ENCODE measurements at places on chromosomes 2 and 18.

GRCh38 chr18:46916551-46917107 lies 678 bp downstream of the PIAS2 start:
- DNase-seq: no peak

DNA sequence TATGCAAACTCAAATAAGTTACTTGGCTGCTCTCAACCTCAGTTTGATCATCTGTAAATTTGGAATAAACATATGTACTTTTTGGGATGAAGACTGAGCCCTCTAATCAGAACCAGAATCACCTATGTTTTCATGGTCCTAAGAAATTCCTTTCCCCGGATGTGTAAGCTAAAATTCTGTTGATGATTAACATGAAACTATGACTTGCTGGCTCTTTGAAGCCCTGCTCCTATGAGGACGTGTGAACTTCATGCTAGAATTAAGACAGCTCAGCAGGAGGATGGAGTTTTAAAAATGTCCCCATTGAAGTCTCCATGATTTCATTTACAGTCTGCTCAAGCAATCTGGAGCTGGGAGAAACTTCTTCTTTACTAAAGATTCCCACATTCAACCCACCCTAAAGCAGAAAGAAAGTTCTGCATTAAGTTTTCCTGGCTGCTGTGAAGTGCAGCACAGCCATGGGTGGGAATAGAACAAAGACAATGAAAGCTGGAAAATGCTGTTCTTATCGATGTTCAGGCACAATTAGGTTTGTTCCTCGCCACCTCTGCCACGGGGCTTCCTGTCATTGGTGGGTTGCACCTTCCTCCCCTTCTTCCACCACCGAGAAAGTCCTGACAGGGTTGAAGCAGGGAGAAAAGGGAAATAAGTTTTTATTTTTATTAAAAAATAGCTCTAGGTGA lies 50.9 kb downstream of the ADCYAP1 start:
- DNase-seq: no peak

DNA sequence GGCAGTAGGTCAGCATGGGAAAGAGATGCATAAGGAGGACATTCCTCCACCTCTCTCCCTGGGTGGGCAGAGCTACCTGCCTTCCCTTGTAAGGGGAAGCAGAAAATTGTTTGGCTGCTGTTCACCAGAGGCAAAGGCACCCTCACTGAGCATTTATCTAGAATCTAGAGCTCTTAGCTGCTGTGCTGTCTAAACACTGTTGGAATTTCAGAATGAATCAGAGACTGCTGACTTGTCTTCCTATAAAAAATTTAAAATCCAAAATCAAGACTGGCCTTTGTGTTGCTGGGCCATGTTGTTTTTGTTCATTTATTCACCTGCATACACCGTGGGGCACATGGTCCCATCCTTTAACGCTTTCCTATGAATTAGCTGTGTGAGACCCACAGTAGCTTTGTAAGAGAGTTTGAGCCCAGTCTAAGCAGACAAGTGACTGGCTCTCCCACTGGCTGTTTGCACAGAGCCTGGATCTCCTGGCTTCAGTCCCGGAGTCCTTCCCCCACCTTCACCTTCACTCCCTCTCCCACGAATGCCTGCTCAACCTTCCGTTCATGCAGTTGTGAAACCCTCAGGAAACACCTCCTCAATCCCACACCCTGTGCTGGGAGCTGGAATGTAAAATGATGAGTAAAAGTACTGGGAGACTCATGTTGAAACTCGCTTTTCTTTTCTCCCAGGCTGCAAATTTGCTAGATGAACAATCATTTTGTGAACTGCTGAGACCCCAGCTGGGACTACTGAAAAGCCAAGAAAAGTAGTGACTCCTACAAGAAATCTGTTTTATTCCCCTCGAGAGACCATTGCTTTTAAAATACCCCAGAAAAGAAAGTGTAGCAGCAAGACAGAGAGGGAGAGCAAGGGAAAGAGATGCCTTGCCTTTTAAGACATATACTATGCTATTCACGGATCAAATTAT lies 76.2 kb downstream of the FAM168B start:
- DNase-seq: no peak

DNA sequence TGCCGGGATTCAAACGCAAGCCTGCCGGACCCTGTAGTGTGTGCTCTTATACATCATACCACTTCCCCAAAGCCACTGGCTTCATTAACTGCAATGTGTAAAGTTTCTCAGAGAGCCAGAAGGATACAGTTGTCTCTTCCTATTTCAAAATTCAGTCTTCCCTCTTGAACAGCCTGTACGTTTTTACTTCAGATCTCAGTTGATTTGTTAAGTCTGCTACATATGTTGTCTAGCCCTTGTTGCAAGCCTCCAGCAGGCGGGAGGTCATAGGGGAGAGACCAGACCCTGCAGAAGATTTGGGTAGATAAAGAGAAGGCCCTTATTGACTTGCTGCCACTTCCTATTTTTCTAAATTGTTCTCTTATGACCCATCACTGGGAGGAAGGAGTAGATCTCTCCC lies 56.2 kb downstream of the ARHGEF33 start:
- no peak for DNase-seq

DNA sequence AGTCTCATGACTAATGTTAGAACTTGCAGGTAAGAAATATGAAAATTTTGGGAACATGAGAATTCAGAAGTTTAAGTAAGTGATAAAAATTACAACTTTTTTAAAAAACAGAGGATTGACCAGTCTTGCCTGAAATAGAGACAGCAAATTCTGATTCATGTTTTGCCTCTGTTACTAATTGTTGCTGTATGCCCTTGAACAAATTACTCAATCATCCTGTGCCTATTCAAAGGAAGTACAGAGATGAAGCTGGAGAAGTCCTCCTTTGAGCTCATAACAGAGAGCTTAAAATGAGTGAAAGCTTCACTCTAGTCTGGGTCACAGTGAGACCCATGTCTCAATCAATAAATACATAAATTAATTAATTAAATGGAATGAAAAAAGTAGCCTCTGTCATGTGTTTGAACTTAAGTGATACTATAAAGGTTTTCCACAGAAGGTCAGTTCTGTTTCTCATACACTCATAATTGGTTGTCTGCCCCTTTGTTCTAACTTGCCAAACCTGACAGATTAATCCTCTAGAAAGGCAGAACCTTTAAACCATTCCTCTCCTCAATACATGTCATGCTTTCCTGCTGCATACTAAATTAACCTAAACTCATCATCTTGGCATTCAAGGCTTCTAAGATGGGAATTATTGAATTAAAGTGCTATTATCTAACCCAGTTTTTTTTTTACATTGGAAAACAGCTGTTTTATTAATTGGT lies 374.6 kb upstream of the LRATD1 start:
- DNase-seq: no peak

- DNase-seq: no peak
Observed at GRCh38 chr2:168052773-168053172, 194.6 kb downstream of the STK39 start.

GRCh38 chr18:50726960-50727589 lies 92.7 kb downstream of the MRO start:
- DNase-seq: no peak

DNA sequence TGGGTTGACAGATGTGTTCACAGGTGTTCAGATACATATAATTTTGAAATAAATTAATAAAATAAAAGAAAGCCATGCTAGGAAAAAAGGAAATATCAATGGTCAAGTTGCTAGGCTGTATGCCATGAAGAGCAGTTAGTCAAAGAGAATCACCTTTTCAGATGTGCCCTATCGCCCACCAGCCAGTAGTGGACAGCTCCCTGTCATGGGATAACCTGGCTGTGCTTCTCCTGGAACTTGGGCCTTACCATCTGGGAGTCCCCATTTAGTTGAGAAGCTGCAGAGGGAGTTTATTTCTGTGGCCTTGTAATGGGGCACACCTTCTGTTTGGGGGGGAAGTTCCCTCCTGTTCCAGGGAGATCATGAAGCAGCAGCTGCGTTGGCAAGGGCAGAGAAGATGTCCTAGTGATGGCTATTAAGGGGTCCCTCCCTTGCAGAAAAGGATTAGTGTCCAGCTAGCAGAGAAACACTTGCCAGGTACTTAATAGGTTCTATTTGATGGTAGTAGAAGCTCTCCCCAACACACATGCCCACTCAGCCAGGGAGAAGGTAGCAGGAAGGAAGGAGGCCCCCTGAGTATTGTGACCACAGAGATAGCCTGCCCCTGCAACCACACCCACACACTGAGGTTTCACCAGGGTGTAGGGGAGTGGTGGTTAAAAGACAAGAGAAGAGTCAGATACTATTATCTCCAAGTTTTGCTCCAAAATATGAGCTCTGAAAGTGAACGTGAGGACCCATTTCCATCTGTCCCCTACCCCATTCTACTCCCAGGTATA lies 117.7 kb downstream of the B3GNT2 start:
- no peak for DNase-seq

GRCh38 chr18:9968081-9968848 lies 54.4 kb downstream of the VAPA start:
- DNase-seq: no peak

GRCh38 chr2:204060841-204061240 lies 124.3 kb downstream of the ICOS start:
- no peak for DNase-seq

GRCh38 chr2:73759904-73760303 lies 20.0 kb downstream of the DUSP11 start:
- no peak for DNase-seq

- DNase-seq: no peak
Observed at GRCh38 chr18:40355726-40356125, 1599.3 kb upstream of the PIK3C3 start.

DNA sequence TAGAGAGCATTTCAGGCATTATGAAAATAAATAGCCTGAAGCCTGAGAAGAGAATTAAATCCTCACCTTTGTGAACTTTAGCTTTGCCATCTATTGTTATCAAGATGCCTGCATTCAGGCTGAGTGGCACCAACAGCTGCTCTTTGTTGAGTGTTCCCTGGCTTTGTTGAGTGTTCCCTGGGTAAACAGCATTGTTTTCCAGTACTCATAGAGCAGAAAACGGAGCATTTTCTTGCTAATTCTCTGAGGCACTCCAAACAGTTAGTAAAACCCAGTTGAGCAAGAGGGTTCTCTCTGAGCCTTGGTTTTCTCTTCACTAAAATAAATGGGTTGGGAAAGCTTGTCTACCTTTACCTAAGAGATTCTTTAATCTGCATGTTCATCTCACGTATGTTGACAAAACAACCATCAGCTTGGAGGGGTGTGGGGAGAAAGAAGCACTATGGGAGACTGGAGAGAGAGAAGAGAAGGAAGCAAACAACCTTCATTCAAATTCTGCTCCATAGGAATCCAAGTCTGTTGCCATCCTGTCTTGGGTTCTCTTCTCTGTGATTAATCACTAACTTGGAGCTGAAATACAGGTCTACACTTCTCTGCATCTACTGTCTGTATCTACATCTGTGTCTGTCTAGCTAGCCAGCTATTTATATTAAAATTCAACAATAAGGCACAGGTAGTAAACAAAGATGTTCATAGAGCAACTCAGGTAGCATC lies 567.0 kb upstream of the SOX11 start:
- DNase-seq: no peak

- no peak for DNase-seq
Observed at GRCh38 chr2:146323564-146323963, 1521.3 kb upstream of the ACVR2A start.

DNA sequence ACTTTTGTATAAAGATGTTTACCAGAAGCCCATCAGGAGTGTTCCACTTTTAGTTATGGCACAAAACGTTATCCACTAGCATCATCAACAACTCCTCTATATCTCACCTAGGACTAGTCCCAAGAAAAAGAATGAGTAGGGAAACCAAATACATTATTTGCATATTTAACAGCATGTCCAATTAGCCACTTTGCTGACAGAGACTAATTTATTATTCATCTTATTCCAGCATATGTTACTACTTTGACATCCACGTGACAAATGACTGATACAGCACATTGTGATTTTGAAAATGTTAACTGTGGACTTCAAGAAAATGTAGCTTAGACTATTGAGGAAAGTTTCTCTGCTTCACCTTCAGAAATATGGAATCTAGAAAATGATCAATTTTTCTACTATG lies 694.0 kb downstream of the NRXN1 start:
- DNase-seq: no peak

- no peak for DNase-seq
Observed at GRCh38 chr2:121007490-121007853, 271.8 kb downstream of the GLI2 start.

GRCh38 chr2:77459840-77460239 lies 62.3 kb downstream of the LRRTM4 start:
- no peak for DNase-seq

DNA sequence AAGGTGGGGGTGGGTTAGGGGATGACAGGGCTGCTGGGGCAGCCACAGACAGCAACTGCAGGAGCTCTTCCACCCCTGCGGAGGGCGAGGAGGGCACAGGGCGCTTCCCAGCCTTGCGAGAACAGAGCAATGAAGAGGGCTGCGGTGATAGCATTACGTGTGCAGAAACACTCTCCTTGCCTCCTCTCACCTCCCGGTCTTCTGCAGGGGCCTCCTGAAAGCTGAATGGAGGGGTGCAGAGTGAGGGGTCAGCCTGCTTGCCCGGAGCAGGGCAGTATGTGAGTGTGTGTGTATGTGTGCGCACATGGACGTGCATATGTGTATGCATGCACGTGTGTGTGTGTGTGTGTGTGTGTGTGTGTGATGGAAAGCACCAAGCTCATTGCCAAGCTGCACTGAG lies 29.5 kb upstream of the IL1R2 start:
- no peak for DNase-seq

GRCh38 chr18:48201337-48202005 lies 207.7 kb downstream of the ZBTB7C start:
- DNase-seq: no peak

DNA sequence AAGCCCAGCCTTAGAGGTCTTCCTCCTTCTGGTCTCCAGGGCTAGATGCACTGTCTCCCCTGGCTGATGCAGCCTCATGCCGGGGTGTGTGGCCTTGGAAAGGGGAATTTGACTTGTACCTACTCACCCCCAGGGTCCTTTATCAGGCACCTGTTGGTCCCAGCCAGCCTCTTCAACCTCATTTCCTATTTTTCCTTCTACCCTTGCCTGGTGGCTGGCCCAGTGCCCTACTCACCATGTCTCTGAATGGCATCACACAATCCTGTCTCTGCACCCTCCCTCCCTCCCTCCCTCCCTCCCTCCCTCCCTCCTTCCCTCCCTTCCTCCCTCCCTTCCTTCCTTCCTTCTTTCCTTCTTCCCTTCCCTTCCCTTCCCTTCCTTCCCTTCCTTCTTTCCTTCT lies 17.1 kb upstream of the ST3GAL5 start:
- no peak for DNase-seq

GRCh38 chr2:241344925-241345651 lies 11.0 kb upstream of the FARP2 start:
- DNase-seq: no peak

DNA sequence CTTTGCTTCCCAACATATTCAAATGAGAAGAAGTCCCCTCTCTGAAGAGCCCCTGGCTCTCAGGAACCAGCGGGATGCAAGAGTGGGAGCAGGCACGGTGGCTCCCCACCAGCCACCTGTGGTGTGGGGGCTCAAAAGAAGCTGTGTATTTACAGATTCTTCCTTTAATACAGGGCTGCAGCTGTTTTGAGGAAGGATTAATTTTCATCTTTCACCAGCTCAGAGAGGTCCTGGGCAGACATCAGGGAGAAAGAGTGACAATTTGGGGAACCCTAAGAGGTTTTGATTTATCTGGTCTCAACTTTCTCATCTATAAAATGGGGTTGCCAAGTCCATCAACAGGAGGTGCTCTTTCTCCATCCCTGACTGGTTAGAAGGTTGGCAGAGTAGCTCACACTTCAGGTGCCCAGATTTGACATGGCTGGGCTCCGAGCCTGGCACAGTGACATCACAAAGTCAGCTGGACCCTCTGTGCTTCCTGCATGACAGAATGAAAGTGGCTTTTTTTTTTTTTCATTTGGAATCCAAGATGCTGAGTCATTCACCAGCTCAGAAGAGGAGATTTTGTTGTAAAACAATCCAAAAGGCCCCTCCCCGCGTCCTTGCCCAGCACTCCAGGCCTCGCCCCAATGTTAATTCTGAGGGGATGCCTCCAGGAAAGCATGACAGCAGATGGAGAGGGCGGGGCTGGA lies 15.5 kb upstream of the SIX2 start:
- DNase-seq: peak; percentile 66

- no peak for DNase-seq
Observed at GRCh38 chr2:158966312-158966711, 2.1 kb upstream of the TANC1 start.

Measured in pulmonary artery endothelial cell (primary cell).